G401 (cell line): ENCODE measurements at places on chromosomes 4 and X.

- DNase-seq: no peak
Observed at GRCh38 chr4:126906466-126906865, 726.3 kb upstream of the INTU start.

DNA sequence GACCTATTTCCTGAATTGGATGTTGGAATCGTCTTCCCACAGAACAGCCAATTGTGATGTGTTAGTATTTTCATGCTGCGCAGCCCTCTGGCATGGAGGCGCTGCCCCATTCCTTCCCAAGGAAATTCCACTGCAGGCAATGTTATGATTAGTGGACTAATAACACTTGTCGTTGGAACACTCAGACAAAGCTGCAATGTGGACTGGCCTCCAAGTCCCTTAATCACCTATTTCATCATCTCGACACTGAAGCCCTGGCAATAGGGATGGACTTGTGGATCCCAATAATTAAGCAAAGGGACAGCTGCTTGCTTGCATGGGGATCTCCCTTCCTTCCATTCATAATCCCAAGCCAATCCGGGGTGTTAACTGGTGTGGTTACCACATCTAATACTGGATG lies 78.8 kb upstream of the PLAC1 start:
- DNase-seq: peak; percentile 1

- DNase-seq: no peak
Observed at GRCh38 chr4:7278071-7278765, 85.9 kb downstream of the SORCS2 start.

DNA sequence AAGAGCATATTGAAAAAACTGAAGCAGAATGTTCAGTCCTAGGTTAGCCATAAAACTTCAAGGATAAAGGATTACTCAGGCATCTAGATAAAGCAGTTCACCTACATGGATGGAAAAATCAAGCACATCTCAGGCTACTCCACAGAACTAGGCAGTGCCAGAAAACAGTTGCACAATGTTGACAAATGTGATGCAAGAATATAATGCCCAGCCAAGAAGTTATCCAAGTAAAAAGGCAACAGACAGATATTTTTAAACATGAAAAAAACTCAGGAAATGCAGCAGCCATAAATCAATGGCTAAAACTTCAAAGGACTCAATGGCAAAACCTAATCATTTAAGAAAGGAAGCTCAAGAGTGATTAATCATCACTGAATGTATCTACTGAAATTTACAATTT lies 456.0 kb upstream of the FAM241A start:
- no peak for DNase-seq

- no peak for DNase-seq
Observed at GRCh38 chr4:60726779-60727178, 473.3 kb upstream of the ADGRL3 start.

DNA sequence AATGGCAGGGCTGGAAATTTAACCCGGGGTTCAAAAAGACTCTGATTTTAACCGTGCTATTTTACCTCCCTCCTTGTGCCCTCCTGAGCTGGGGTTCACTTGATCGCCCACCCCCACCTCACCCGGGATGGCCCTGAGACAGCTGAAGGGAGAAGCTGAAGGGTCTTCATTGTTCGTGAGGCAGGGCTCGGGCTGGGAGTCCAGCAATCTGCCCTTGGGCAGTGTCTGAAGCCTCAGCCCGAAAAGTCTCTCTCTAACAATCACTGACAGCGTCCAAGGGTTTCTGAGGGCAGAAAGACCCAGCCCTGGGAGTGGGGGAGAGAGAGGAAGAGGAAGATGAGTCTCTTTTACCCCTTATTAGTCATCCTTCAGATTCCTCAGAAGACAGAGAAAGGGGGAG lies 39.4 kb upstream of the PHOX2B start:
- DNase-seq: no peak

GRCh38 chr4:48766131-48766792 lies 13.8 kb downstream of the FRYL start:
- DNase-seq: no peak

- DNase-seq: no peak
Observed at GRCh38 chr4:155690044-155690837, 23.6 kb downstream of the GUCY1A1 start.

DNA sequence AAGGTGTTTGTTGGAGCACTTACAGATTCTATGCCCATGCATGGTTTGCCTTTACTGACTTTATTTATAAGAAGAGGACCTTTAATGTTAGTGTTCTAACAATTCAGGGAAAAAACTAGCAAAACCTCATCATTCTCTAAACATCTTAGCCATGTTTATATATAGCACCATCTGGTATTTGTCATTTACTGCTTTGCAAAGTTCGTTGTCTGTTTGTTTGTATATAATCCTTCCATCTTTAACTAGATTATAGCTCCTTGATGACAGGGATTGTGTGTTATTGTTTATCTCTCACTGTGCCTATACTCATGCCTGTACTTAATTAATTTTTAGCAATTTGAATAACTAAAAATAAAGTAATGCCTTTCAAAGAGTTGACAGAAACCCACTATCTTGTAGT lies 170.6 kb upstream of the PACRGL start:
- no peak for DNase-seq

DNA sequence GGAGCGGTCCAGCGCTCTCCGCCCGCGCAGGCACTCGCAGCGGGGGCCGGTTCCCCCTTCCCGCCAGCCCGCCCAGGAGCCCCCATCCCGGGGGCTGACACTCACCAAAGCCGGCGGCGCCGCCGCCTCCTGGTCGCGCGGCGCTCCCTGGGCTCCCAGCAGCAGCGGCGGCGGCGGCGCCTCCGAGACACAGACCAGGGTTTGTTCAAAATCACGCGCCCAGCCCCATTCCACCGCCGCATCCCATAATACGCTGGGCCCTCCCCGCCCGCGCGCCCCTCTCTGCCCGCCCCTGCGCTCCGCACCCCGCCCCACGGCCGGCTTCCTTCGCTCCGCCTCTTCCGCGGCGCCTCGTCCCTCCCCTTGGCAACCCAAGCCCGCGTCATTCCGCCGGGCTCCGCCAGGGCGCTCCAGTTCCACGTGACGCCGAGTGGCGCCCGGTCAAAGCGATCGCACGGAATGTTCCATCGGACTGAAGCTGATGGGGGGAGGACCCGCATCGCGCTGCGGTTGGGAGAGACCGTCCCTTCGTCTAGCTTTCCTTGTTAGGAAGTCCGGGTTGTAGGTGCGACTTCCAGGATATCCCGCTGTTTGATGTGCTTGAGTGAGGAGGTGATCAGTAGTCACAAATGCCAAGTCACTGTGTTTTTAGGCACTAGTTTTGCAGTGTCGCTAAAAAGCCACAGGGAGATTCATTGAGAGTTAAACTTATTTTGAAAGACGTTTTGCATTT lies 2.2 kb upstream of the LIN54 start:
- peak; percentile 99 for DNase-seq

GRCh38 chr4:26692014-26692726 lies 108.3 kb downstream of the TBC1D19 start:
- DNase-seq: no peak

DNA sequence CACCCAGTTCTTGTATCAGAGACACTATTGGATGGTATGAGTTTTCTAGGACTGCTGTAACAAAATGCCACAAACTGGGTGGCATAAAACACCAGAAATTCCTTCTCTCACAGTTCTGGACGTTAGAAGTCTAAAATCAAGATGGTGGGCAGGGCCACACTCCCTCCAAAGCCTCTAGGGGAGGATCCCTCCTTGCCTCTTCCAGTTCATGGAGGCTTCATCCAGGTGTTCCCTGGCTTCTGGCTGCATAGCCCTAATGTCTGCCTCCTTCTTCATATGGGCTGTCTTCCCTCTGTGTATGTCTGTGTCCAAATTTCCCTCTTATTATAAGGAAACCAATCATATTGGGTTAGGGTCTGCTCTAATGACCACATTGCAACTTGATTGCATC lies 38.4 kb upstream of the RASL11B start:
- DNase-seq: no peak

GRCh38 chrX:1537031-1537715 lies at the start of gene P2RY8:
Gene P2RY8 (minus strand): TSS chrX:1537185. CDS start chrX:1466558, 70,627 bp downstream.
- DNase-seq: no peak

- no peak for DNase-seq
Observed at GRCh38 chrX:110399966-110400365, 41.3 kb downstream of the RTL9 start.

DNA sequence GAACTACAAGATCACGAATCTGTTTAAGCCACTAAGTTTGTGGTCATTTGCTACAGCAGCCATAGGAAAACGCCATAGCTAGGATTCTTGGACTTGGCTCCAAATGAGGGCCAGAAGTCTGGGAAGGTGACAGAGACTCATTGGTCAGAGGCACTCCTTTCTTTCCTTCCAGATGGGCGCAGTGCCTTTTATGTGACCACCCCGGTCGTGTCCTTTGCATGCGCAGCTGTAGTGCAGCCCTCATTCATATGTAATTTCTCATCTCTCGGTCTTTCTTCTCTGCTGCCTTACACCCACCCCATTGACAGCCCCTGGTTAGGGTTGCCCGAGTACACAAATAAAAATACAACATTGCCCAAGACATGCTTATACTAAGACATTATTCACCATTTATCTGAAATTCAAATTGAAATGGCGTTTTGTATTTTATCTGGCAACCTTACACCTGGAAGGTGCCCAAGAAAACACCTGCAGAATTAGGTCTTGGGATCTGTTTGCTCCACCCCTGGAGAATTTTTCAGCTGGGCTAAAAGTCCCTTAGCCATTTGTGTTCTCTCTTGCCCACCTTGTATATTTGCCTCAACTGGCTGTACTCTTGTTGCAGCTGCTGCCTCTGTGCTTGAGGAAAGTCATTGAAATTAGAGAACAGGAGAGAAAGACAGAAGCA lies 21.9 kb downstream of the CCKAR start:
- DNase-seq: no peak

DNA sequence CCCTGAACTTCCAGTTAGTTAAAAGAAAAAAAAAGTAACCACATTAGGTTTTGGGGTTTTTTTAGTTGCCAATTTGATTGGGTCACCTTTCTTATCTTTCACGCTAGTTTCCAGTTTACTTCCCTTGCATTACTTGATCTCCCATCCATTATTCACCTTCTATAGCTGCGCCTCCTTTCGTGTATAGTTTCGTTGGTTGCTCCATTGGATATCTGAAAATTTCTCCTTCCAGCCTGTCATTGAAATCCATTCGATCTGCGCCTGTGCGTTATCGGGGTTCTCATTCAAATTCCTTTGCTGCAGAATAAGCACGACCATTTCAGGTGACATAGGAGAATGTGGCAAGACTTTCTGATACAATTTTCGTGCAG lies 764 bp downstream of the TRAPPC11 start:
- no peak for DNase-seq

DNA sequence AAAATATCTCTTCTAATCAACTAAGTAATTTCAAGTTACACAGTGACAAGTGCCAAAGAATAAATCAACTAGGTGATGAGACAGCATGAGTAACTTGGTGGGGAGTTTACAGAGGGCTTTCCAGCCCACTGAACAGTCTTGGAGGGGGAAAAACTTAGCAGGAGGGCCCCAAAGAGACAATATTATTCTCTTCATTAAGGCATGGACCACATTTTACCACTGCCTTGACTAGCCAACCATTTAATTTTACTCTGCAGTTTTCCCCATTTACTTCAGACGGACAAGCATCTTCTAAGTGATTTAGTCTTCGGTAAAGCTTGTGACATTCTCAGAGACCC lies 25.3 kb upstream of the GATB start:
- no peak for DNase-seq

DNA sequence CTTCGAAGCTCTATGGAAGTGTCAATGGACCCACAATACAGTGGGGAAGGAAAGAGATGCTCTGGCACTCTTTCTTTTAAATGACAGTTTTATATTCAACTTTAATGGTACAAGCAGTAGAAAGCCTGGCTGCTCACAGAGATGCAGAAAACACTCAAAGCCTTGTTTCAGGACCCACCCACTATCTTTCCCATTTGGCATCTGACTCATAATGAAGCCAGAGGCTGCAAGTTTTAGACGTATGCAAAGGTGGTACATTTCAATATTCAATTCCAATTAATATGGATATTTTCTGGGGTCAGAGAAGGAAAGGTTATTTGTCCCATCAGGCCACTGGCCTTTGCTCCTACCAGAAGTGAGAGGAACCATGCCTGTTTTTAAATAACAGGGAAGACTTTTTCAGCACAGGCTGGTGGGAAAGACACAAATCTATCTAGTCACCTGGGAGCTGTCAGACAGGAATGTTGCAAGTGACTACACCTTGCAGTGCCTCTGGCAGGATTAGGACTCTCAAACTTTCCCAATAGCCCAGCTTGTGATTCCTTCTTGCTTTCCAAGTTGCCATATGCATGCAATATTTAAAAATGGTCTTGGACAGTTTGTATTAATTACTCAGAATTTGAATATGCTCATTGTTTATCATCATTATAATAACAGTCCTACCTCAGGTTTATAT lies 70.0 kb upstream of the RAB40AL start:
- DNase-seq: no peak

DNA sequence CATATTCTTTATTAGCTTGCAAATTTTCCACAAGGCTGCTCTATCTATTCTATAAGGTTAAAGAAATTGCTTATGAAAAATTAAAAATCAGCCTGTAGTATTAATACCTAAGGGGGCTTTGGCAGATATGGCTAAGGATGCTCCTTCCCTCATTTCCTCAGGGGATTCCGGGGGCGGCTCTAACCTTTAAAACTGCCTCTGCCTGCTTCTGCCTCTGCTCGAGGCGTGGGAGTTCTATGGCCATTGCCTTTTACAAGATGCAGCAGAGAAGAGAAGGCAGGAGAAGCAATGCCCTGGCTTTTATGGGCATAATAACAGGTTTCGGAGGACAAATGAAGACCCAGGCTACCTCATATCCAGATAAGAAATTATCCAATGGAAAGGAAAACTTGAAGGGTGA lies 8.6 kb upstream of the CDKN2AIP start:
- DNase-seq: no peak

DNA sequence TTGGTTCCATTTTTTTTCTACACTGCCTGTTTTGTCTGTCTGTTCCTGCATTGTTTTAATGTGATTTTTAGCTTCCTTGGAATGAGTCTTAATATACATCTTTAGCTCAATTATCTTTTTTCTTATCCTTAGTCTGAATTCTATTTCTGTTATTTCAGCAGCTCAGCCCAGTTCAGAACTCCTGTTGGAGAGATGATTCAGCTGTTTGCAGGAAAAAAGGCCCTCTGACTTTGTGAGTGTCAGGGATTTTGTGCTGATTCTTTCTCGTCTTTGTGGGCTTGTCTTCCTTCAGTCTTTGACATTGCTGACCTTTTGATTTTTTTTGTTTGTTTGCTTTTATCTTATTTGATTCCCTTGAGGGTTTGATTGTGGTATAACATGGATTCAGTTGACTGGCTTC lies 343.2 kb upstream of the TRAM1L1 start:
- no peak for DNase-seq

DNA sequence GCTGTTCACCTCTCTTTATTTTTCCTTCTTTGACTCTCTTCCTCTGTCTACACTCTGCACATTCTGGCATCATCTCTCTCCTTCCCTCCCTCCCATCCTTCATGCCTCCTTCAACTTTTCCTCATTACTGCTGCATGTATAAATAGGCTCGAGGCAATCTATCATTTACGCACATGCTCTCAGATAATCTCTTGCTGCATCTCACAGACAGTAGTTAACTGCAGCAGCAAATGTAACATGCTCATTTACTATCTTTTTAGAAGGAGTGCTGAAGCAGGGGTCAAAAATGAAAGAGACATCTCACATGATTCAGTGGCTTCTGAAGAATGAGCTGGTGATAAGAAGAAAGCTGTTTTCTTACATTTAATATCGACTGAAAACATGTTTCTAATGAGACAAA lies 127.7 kb downstream of the RASL11B start:
- DNase-seq: no peak

GRCh38 chr4:95857761-95858160 lies 17.9 kb downstream of the PDHA2 start:
- no peak for DNase-seq
